Epithelial cell of esophagus (primary cell): ENCODE measurements at places on chromosomes 11 and 22.

DNA sequence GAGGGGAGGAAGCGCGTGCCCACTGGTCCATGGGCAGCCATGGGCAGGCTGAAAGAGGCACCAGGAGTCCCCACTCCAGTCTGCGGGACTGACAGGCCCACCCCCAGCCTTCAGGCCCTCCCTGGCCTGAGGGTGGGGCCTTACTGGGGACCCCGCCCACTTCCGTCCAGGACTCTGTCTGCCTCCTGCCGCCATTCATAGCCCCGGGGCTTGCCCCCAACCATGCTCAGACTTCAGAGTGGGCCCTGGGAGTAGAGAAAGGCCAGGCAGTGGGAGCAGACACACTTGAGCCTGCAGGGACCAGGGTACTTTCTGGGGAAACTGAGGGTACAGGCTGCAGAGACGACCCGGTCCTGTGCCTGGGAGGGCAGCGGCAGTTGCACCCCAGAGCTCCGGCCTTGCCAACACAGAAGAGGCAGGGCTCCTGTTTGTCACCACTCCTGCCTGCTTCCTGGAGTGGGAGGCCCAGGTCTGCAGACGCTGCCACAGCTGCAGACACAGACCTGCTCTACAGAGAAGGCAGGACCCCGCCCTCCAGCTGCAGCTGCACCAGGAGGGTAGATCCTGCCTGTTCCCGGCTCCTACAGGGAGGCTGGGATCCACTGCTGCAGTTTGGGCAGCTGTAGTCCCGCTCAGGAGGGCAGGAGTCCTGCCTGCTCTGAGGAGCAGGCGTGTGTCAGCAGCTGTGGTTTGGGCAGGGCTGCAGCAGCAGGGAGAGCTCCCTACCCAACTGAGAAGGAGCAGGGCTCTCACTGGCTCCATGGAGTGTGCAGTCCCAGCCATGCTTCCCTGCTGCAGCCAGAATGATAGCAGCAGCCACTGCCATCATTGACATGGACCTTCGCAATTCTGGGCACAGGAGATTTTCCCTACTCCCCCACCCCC lies 387.9 kb upstream of the ANO3 start:
- DNase-seq: no peak

DNA sequence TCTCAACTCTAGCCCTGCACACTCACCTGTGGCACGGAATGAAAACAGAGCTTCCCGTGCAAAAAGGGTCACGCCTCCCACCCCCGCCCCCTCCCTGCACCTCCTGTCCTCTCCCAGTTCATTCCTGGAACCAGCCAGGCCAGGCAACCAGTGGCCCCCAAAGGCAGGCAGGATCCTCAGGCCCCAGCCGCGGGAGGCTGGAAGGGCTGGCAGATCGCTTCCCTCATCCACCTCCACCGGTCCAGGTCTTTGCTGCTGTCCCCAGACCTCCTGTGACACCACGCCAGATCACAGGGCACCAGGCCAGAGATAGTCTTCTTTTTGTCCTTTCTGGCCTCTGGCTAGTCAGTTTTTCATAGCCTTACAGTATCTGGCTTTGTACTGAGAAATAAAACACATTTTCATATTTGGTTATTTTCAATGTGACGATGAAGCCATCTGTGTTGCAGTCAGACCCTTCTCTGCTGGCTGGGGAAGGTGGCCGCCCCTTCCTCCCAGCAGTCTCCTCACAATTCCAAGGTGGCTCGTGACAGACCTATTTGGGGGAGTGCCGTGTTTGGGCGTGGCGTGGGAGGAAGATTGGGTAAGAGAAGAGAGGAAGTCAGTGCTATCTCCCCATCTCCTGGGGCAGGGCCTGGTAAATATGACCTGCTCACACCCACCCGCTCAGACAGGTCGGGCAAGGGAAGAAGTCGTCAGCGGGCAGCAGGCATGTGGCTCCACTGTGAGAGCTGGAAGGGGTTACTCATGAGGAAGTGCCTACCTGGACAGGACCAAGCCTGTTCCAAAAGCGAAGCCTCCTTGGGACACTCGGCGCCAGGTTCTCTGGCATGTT lies 9.1 kb downstream of the SSH3 start:
- peak; percentile 99 for DNase-seq

GRCh38 chr11:71281831-71282230 lies 29.5 kb upstream of the SHANK2 start:
- no peak for DNase-seq

GRCh38 chr11:72334651-72335050 lies 90.7 kb upstream of the PHOX2A start:
- DNase-seq: no peak

GRCh38 chr11:120784566-120785251 lies 239.2 kb upstream of the TBCEL start:
- no peak for DNase-seq

DNA sequence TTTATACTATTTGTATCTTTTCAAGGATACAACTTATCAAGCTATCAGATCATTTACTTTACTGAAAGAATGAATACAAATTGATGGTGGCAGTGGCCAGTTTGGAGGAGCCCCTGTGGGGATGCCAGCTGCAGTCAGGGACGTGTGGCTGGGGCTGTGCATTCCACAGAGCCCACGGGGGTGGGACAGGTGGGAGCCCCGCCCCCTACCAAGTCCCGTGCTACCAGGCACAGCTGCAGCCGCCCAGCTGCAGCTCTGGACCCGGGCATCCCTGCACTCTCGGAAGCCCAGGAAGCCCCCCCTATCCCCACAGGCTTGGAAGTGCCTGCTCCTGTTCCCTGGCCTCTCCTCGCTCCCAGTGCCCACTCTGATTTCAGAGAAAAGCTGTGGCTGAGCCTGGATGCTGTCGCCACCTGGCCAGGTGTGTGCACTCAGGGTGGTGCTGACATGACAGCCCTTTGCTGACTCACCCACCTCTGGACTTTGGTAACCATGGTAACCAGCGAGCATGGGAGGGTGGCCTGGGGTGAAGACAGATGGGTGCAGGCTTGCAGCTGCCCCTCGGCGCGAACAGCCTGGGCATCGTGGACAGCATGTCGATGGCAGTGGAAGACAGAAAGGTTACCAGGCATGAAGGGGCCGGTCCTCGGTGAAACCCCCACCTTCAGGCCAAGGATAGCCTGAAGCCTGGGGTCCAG lies 138.1 kb downstream of the SBF2 start:
- DNase-seq: peak; percentile 32
